HCT116 (cell line): ENCODE measurements at places on chromosomes 1 and 21.

DNA sequence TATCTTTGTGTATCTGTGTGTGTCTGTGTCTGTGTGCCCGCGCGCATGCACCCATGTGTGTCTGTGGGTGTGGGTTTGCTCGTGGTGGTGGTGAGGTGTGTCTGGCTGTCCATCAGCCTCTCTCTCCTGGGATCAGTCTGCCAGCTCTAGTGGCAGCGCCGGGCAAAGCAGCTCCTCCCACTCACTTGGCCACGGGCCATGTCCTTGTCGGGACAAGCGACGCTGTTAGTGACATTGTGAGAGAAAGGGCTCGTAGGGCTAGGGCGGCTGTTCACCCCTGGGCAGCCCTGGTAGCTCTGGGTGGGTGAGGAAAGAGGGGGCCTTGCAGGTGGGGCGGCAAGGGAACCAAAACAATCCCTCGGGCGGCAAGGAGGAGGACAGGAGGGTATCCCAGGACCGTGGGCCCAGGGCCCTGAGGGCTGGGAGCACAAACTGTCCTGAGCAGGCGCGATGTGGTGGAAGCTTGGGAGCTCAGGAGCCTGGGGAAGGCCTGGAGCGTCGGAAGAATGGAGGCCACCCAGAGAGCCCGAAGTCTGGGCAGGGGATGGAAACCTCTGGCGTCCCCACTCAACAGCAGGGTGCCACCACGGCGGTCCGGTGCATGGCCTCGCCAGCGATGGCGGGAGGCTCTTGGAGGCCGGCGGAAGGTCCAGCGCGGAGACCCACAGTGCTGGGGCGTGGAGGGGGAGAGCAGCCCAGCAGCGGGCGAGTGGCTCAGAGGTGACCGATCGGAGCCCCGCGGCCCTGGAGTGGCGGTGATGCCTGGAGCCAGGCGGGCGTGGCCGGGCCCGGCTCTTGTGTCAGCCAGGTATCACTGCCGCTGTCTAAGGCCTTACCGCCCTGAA, 140.5 kb downstream of the LIPI start:
- DNase-seq = no peak

GRCh38 chr1:107897438-107898345, 67.3 kb downstream of the VAV3 start:
- DNase-seq = no peak

- no peak for DNase-seq
Observed at GRCh38 chr1:44412601-44413000, 7.5 kb downstream of the RNF220 start.

DNA sequence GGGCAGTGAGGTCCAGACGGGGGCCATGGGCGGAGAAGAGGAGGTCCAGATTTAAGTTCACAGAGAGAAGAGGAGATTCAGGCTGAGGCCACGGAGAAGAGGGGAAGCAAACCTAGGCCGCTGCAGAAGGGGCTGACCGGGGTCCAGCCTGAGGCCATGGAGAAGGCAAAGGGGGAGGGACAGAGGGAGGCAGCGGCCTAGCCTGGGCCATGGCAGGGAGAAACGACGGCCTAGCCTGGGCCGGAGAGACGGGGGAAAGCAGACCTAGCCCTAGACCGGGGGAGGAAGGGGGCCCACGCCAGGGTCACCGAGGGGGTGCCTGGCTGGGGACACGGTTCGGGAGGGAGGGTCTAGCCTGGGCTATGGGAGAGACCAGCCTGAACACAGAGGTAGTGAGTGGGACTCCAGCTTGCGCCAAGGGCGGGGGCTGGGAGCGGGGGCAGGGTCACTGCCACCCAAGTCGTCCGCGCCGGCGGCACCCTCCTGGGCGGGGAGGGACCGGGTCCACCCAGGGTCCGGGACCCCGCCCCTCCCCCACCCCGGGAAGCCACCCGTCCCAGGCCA, 459 bp downstream of the CAPZB start:
- DNase-seq = no peak

GRCh38 chr21:23977971-23978370, 1629.3 kb downstream of the MRPL39 start:
- no peak for DNase-seq

DNA sequence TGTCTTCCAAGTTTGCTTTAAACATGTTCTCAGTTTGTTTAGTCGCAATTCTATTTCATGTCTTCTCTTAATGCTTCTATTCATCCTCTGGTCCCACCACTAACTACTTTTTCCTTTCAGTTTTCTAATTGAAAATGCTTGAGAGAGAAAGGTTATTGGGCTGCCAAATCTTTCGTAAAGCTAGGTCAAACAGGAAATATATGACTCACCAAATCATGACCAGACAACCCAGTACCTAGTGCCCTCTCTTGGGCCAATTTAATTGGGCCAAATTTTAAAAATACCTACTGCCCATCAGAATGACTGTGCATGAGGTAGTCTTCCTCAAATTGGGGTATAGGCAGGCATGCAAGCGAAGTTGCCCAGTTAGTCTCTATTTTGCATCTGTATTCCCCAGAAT, 295.4 kb upstream of the PBX1 start:
- DNase-seq = no peak

DNA sequence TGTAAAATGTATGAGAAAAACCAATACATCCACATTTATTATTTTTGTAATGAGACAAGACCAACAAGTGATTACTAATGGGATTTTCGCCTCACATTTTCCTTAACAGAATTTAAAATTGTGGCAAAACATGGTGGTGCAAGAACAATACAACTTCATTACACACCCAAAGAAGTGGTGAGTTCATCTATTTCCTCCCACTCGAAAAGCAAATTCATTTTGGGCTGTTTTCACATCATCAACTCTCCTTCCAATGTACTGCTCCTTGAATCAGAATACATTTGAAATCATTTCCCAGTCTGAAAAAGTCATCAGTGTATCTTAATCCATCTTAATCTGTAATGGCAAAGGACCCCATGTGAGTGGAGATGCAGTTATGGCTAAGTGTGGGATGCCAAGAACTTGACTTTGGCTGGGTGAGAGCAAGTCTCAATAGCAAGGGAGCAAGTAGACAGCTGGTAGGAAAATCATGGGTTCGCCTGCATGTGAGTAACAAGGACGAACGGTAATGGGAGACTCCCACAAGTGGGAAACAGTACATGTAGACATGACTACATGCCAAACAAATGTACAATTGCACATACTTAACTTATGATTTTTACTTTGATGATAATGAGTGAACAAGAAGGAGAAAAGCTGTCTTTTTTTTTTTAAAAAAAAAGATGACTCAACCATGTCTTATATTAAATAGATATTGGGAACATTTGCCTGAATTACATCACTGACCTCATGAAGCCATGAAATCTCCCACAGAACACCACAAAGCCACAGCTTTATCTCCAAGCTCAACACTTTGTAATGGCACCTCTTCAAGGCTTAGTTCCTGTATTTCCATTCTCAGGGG, 46.0 kb downstream of the RUNX1 start:
- no peak for DNase-seq

DNA sequence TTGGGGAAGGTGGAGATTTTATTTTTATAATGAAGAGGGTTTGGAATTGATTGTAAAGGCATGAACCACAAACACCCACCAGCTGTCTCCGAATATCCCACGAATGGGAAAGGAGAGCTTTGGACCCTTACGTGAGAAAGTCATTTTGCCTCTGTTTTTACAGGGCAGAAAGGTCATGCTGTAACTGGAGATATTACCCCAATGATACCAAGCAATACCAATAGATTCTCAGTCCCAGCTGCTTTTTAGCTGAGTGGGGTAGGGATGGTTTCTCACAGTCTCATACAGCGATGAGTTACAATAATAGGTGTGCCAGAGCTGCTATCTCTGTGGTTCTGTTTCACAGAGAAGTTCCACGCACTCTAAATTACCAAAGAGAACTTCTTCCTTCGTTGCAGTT, 8.8 kb upstream of the F3 start:
- DNase-seq = no peak

DNA sequence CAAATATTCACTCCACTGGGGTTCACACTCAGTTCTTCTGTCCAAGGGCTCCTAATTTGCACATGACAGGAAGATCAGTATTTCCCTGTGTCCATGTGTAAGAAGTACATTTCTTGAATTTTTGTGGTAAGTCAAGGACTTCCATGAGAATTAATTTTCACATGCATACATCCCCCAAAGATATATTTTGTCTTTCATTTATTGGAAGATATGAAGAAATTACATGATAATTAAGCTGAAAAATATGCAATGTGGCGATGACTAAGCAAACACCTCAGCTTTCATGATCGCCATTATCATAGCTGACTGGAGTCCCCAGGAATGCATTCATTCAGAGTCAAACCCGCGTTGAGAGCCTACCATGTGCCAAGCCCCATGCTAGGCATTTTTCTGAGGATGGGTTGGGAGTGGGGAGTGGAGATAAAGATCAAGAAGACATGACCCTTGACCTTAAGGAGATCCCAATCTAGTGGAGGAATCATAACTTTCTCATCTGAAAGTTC, 104.6 kb upstream of the F3 start:
- DNase-seq = no peak

DNA sequence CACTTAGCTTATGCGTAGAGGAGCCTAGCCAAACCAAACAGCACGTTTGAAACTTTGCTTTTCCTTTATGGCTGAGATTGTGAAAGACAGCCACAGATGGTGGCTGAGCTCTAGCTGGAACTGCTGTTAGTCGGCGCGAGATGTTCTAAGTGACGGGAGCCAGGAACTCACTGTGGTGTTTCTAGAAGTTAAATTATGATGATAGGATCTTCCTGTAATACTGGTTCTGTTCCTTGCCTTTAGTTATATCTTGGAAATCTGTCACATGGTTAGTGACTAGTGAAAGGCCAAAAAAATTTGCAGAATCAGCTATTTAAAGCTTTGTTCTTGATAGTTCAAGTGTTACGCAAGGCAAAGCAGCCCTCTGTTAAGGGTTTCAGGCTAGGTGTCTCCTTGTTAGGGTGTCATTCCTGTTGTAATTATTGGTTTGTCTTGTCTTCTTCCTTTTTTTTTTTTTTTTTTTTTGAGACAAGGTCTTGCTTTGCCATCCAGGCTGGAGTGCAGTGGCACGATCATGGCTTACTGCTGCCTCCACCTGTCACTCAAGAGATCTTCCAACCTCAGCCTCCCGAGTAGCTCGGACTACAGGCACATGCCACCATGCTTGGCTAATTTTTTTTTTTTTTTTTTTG, 22.6 kb downstream of the AK4 start:
- DNase-seq = no peak

DNA sequence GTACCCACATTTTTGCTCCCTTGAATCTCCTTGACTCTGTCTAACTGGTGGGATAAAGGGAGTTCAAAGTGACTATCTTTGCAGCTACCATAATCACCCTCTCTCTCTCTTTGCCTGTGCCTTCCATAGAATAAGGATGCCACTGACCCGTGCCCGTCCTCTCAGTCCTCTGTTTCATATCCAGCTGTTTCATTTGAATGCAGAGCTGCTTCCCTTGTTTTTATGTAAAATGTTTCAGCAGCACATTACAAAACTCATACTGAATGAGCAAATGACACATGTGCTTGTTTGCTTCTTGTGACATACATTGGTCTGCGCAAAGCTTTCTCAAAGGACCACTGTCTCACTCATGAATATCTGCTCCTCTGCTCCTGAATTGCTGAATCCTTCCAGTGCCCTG, 38.4 kb downstream of the CDC42 start:
- no peak for DNase-seq

GRCh38 chr1:10161541-10162290, 48.7 kb upstream of the KIF1B start:
- DNase-seq = no peak

DNA sequence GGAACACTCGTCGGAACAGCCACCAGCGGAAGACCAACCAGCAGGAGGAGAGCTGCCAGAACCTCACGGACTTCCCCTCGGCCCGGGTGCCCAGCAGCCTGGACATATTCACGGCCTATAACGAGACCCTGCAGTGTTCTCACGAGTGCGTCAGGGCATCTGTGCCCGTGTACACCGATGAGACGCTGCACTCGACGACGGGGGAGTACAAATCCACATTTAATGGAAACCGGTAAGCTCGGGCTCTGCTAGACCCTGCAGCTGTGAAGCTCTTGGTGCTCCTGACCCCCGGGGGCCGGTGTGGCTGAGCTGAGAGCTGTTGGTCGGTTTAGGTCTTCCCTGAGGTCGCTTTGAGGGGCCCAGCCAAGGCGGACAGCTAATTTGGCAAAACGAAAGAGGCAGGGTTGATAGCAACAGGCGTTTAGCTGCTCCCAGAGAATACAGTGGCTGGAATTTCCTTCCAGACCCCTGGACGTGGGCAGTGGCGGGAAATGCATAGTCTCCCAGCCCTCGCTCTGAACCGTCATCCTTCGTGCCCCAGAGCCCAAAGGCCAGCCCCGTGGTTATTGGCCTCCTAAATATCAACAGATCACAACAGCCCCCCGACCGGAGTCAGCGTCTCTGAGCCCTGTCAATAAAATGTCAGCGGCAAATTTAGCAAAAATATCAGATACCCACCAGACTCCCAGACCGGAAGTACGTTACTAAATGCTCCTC, 118.0 kb downstream of the AJAP1 start:
- DNase-seq = no peak

DNA sequence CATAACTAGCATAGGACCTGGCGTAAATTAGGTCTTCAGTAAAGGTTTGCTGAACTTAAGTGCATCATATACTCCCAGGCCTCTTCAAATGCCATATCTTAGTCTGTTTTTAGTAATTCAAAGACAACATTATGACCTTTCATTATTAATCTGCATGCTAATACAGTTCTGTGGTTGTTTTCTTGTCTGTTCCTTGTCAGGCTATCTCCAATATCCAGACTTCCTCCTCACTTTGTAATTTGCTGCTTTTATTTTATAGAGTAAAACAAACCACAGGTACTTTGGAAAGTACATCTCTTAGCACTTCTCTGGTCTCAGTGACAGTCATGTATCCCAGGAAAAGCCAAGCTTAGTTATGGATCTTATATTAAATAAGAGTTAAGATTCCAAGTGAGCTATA, 65.1 kb upstream of the BMP8A start:
- no peak for DNase-seq
